ENCODE measurements at places on chromosomes 2 and 18.

DNA sequence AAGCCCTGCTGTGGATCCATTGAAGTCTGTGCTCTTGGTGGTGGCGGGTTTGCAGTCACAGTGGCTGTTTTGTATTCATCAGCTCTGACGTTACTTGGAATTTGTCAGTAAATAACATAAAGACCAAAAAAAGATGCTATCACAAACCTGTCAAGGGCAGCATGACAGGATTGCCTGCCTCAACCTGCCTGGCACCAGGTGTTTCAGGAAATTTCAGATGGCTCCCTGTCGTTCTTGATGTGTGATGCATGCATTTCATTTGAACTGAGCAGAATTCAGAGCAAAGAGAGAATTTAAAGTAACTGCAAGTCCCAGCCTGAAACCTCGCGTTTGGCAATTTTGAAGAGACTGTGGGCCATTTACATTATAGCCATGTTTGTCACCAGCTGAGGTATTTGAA, 50.3 kb upstream of the EPC2 start:
- DNase-seq, result no peak

GRCh38 chr18:76838182-76838581, 15.8 kb downstream of the ZNF236 start:
- DNase-seq, result no peak

- no peak for DNase-seq
These were observed 9.9 kb downstream of the TMEM37 start for GRCh38 chr2:119441376-119442225.

DNA sequence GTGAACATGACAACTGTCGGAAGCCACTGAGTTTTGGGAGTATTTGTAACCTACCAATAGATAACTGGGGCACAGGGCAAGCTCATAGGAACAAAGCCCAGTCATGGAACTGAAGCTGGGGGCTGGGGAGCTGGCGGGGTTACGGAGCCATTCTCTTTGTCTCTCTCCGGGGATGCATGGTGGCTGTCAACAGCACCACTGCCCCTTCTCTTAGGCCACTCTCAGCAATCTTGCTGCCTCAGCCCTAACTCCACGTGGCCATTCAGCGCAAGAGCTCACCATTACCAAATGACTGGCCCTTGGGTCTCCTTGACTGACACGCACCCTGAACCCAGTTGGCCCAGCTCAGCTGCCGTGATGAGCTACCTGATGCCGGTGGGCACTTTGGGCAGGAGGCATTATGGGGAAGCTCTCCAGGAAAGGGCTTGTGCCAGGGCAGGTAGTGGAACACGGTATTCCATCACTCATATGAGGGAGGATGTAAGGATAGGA, 33.6 kb upstream of the ODC1 start:
- DNase-seq, result no peak

DNA sequence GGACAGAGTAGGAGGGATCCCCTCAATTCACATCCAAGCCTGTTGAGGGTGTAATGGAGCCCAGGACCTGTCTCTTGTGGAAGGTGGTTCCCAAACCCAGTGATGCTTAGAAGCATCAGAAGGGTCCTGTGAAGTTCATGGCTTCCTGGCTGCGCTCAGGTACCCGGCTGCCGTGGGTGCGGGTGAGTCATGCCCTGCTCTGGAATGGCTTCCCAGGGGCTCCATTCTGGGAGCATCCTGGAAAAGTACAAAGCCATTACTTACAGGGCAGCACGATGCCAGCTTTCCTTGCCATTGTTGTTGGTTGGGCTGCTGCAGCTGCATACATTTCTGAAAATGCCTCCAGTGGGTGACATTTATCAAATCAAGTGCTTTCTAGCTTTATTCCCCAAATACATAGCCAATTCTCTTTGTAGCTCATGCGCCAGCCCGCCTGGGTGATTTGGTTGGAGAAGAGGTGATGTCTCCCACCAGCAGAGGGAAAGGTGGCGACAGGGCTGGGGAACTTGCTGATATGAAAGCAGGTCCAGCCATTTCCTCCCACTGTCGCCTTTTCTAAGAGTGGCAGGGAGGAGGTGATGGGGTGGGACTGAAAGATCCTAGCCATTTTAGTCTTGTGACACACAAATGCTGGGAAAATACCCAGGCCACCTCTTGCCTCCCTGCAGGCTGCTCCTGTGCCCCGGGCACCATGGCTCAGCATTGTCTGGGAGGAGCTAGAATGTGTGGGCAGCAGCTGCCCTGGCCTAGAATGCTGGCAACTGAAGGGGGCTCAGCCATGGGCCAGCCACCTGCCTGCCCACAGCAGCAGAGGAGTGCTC, 65.9 kb upstream of the HPCAL1 start:
- no peak for DNase-seq

DNA sequence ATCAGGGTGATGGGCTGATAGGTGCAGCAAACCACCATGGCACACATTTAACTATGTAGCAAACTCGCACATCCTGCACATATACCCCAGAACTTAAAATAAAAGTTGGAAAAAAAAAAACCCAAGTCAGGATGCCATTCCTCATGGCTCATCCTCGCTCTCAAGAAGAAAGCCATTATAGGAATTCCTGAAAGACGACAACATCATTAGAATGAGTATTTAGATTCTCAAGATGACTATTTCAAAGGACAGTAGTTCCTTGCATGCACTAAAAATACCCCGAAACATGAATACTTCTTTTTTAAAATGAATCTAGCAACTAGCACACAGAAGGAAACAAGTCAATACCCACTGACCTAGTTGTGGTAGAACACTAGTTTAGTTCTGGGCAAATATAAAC, 285.8 kb upstream of the REV1 start:
- no peak for DNase-seq

DNA sequence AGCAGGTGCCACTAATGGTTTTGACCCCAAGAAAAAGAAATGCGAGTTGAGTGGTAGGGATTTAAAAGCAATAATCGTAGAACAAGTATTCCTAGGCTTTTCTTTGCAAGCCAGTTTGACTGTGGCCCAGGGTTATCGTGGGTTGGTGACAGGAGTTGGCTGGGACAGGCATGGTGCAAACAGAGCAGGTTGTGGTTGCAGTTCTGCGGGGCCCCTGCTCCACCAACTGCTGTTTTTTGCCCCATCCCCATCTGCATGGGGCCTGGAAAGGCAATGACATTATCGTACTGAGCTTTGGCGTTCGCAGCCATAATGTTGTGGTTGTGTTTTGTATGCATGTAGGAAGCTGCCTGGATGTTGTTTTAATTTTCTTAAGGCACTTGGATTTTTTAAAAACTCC, 274.0 kb downstream of the TSN start:
- DNase-seq, result no peak

DNA sequence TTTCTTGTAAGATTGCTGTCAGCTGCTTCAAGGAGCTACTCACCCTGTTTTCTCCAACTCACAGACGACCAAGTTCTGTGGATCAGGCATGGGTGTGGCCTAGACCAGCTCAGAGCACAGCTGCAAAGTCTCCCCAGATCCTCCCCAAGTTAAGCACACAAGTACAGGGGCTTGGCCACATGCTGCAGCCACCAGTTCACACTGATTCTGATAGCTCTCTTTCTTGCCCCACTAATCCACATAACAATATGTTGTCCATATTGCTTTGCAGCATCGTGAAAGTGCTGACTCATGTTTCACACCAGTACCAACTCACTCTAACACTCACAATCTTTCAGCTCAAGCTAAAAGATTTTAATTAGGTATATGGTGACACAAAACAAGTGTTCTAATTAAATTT, 437.0 kb downstream of the PARD3B start:
- no peak for DNase-seq

GRCh38 chr2:41836948-41837347, 210.9 kb upstream of the PKDCC start:
- DNase-seq, result no peak

DNA sequence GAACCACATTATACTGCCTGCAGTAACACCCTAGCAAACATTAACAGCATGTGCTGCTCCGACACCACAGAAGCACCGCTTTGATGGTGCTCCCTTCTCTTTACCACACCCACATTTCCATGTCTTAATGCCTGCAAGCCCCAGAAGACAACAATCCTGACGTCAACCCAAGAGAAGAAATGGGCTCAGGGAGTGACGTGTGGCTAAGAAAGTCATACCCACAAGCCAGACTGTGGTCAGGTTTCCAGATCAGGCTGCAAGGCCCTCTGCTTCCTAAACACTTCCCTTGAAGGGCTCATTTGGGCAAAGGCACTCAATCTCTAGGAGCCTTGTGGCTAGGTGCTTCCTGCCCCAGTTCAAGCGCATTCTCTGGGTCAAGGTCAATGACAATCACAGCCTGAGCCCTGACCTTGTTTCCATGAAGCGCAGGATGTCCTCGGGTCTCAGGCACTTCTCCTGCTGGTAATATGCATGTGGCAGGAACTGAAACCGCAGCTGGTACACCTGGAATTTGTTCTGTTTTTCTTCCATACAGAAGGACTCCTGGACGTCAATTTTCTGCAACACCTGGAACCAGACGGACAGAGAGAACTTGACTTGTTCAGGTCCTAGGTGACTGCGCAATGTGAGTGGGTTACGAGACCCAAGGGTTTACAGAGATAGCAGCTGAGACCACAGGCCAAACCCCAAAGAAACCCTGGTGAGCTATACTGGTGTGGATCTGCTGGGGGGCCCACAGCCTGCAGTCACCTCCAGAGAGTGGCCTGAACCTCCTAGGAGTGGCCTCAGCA, 67.2 kb downstream of the POLR1A start:
- peak; percentile 64 for DNase-seq

- no peak for DNase-seq
These were observed 21.5 kb upstream of the CPS1 start for GRCh38 chr2:210534879-210535278.

DNA sequence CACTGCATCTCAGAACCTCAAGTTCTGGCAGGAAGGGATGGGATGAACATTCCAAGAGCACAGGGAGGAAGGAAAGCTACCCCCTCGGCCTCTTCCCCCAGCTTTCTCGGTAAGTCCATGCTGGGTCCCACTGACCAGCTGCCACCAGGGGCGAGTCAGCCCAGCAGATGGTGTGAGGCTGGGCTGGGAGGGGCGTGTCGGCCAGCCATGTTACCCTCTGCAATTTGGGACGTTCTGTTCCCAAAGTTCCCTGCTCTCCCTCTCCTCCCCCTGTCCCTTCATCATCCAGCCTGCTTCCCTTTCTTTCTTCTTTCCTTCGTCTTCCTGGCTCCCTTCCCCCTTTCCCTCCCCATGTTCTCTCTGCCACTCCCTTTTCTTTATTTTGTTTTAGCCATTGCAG, 74.3 kb upstream of the TNP1 start:
- no peak for DNase-seq

- DNase-seq, result no peak
These were observed 103.0 kb upstream of the TMEM200C start for GRCh38 chr18:5998166-5998881.

All from activated CD4-positive, alpha-beta T cell treated with anti-CD3 and anti-CD28 coated beads, Interleukin-2, amount 50 U/mL, for 24 hours (primary cell).